ENCODE measurements at places on chromosomes 16 and 17.

DNA sequence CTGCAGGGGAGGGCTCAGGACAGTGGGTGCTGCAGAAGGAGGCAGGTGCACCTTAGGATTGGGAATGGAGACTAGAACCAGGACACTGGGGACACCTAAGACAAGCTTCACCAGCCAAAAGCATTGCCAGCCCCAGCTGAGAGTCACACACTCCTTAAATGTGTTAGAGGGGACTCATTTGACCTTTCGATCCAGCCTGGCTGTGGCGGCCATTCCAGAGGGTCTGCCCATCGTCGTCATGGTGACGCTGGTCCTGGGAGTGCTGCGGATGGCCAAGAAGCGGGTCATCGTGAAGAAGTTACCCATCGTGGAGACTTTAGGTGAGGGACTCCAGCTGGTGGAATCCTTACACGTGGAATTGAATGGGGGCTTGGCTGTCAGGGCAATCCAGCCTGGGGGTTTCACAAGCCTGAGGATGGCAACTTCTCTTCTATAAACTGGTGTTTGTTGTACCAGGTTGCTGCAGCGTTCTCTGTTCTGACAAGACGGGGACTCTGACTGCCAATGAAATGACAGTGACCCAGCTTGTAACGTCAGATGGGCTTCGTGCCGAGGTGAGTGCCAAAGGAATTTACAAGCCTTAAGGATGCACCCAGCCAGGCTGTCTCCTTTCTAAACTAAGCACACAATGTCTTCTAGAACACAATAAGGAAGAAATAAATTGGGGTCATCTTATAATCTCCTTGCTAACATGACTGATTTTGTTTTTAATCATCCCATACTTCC is 65.3 kb downstream of the MEAK7 start:
- no peak for DNase-seq

DNA sequence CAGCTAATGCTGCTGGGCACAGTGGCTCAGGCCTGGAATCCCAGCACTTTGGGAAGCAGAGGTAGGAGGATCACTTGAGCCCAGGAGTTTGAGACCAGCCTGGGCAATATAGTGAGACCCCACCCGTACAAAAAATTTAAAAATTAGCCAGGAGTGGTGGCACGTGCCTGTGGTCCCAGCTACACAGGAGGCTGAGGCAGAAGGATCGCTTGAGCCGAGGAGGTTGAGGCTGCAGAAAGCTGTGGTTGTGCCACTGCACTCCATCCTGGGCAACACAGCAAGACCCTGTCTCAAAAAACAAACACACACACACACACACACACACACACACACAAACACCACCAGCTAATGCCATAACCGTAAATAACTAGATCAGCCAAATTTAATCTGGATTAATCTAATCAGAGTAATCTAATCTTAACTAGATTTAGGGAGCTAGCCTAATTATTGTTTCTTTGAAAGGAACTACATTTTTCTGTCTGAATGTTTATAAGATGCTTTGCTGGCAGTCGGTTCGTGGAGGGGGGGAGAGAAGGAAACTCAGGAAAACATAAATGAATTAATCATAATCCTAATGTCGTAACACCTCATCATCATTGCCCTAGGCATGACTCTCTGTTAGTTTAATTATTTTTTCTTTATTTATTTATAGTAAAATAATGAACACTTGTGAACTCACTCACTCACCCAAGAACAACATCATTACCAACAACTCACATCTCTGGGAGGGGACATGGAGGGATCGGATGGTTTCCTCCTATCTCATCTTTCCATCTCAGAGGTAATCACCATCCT is 12.5 kb upstream of the RBBP6 start:
- DNase-seq: no peak

DNA sequence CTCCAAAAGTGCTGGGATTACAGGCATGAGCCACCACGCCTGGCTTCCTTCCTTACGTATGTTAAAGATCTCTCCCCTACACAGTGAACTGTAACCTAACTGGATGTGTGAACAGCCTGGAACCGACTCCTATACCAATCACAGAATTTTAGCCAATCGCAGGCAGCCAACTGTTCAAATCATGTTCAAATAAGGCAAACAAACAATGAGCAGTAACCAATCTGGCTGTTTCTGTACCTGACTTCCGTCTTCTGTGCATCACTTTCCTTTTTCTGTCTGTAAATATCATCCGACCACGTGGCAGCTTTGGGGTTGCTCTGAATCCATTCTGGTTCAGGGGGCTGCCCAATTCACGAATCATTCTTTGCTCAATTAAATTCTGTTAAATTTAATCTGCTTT is 27.5 kb downstream of the TEKT5 start:
- DNase-seq: no peak

DNA sequence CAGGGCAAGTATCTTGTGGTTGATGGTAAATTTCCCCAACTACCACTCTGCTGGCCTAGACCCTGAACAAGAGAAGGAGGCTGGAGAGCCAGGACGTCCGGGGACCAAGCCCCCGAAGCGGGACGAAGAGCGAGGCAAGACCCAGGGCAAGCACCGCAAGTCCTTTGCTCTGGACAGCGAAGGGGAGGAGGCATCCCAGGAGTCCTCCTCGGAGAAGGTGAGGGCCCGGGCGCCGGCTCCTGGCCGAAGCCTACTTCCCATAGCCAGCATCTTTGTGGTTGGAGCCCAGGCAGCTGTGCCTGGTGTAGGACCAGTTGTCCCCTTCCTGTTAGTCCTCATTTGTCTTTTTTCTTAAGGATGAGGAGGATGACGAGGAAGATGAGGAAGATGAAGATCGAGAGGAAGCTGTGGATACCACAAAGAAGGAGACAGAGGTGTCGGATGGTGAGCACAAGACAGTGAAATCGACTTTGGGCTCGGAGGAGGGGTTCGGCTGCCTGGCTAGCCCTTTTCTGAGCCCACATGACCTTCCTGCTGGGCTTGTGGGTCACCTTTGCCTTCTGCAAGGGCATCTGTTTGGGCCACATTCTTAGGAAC is 11.8 kb downstream of the SETD1A start:
- DNase-seq: no peak

- DNase-seq: no peak
Measured at GRCh38 chr16:70685938-70686375, at the start of gene MTSS2. TSS of gene MTSS2 (minus strand) at chr16:70686053. CDS start at chr16:70685791, 262 bp downstream.

- no peak for DNase-seq
Measured at GRCh38 chr17:77611791-77612502, 346.6 kb upstream of the TNRC6C start.

- DNase-seq: no peak
Measured at GRCh38 chr16:83458612-83459011, 349.2 kb upstream of the HSBP1 start.

DNA sequence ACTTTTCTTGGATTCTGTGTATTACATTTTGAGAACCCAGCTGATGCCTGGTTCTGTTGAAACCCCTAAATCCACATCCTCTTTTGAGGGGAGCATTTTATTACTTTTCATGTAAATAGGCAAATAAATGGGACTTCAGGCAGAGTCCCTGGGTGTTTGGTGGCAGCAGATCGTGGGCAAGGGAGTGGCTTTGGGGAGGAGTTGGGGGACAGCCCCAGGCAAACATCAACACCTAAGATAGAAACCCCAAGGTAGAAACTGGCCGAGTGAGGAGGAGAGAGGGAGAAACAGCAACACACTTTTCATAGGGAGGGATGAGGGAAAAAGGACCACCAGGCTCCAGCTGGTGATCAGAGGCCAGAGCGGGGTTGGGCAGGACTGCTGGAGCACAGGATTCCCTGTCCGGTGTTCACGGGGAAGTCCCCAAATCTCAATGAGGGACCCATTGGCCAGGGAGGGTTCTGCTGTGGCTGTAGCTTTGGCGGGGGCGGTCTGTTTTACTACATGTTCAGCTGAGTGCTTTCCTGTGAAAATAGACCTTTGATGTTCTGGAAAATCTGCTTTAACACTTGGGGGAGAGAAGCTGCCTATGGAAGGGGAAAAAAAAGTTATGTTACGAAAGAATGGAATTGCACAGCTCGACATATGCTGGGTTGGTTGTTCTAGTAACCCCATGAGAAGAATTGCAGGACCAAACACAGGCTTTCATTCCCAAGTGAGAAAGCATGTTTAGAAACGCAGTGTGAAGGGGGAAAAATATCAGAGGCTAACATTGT is 46.6 kb downstream of the MSI2 start:
- DNase-seq: no peak

DNA sequence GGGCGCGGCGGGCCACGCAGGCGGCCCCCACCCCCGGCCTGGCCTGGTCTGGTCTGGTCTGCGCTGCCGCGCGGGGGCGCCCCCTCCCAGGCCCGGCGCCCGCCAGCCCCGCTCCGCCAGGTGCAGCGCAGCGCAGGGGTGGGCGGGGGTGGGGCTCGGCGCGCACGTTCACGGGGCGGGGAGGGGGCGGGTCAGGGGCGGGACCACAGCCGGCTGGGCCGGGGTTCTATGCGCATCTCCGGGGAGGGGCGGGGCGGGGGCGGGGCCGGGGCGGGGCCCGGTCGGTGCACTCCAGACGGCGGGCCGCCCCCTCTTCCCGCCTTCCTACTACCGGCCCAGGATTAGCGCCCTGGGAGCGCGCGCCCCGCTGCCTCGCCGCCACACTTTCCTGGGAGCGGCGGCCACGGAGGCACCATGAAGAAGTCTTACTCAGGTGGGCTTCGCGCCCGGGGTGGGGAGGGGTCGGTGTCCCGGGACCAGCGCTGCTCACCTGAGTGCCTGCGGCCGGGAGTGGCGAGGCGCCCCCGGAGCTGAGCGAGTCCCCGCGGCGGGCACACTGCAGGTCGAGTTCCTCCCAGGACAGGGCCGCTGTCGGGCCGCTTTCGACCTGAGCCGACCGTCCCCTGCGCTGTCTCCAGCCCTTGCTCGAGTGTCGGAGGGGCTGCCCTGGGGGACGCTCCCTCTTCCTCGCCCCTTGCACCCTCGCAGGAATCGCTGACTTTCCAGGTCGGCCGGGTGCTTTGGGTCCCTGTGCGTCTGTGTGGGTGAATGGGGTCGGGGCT is 140.5 kb downstream of the SEC14L1 start:
- DNase-seq: peak; percentile 22

- DNase-seq: no peak
Measured at GRCh38 chr17:12789075-12789480, 220 bp upstream of the ARHGAP44 start.

GRCh38 chr17:65158041-65158440 is 20.9 kb downstream of the RGS9 start:
- DNase-seq: no peak

- DNase-seq: no peak
Measured at GRCh38 chr16:4515611-4516233, 22.9 kb downstream of the CDIP1 start.

- DNase-seq: no peak
Measured at GRCh38 chr17:45667591-45668171, 116.4 kb upstream of the CRHR1 start.

DNA sequence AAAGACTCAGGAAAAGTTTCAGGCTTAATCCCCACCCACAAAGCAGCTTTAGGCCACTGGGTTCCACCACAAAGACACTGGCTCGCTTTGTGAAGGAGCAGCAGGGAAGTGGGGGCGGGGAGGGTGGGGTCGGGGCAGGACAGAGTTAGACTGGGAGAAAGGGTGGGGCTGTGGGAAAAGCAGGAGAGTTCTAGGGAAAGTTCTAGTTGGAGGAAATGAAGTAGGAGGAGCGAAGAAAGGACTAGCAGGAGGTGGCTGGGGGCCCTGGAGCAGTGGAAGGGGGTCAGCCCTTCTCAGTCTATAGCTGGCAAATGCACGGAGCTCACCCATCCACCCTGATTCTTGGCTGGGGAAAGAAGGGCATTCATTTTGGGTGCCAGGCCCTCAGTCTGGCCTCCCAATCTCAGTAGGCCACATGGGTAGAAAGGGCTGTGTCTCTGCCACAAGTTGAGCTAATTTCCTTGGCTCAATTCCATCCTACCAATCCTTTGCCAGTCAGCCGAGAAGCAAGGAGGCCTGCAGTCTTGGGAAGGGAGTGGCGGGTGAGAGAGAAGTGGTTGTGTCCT is 4.6 kb downstream of the INPP5K start:
- DNase-seq: no peak

- no peak for DNase-seq
Measured at GRCh38 chr17:13398091-13398490, 203.6 kb downstream of the HS3ST3A1 start.

- no peak for DNase-seq
Measured at GRCh38 chr17:43403846-43404245, 5.1 kb downstream of the ARL4D start.

- DNase-seq: no peak
Measured at GRCh38 chr16:75244844-75245758, 6.3 kb downstream of the BCAR1 start.

GRCh38 chr16:58138852-58139251 is 9.7 kb upstream of the CFAP20 start:
- no peak for DNase-seq

DNA sequence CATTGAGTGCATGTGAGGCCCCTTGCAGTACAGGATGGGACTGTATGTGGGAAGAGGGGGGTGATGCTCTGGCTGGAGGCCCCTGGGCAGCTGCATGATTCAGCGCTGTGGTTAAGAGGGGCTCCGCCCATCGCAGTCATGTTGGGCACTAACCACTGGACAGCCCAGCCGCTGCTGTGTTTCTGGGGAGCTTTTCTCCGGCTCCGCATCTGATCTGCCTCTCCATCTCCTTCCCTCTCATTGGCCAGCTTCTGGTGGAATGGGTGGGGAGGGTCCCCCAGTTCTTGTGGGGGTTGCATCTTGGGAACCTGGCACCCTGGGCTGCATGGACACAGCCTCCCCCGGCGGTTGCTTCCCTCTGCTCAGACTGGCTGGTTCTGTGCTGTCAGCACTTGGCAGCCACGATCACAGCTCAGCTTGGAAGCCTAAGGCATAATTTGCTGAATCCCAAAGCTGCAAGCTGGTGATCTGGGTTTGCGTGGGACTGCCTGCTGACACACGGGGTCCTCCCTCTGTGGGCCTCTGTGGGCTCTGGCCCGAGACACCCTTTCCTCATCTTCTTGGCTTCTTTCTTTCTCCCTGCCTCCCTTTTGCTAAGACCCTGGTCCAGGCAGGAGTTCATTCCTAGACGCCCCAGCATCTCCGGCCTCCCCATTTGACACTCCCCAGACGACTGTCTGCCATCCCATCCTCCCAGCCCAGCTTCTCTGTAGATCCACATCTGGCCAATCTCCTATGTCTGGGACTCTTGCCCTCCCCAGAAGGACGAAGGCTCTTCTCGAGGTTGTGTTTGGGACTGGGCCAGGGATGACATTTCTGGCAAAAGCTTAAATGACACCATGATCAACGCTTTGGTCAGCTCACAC is 168.3 kb downstream of the SEC14L1 start:
- no peak for DNase-seq

- no peak for DNase-seq
Measured at GRCh38 chr17:57638284-57638683, 106.8 kb downstream of the CCDC182 start.

GRCh38 chr17:309361-309888 is 43.2 kb downstream of the RPH3AL start:
- no peak for DNase-seq
